ENCODE measurements at places on chromosomes 16 and 17.

DNA sequence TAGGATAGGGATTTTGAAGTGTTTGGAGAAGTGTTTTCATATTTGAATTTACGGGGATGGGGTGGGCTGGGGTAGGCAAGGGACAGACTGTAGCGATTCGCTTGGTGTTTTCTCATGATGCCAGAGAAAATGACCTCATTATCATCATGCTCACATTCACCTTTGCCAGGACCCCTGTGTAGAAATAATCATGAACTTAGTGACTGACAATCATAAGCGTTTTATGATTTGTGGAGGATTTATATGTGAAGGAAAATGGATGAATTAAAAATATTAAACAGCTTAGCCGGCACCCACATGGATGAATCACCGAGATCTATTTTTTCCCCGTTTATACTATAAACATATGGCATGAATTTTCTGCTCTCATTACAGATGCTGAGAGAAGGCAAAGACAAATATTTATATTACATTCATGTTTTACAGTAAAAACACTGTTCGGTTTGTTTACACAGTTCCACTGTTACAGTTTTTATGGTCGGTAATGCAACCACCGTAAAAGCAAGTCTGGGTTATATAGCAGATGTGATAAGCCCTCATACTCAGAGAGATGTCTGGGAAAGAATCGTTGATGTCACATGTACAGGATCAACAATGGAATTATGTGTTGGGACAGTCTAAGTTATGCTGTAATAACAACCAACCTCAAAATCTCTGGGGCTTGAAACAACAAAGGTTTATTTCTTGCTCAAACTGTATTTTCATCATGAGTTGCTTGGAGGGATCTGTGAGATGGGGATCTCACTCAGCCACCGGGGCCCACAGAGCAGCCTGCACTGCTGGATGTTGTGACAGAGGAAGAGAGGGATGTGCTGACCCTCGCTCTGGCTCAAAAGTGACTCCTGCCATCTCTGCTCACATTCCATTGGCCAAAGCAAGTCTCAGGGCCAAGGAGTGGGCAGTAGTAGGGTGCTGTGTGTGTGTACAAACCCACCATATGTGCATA is 85.1 kb downstream of the WWOX start:
- DNase-seq: no peak

GRCh38 chr16:4481526-4481925 is 5.3 kb downstream of the HMOX2 start:
- no peak for DNase-seq

DNA sequence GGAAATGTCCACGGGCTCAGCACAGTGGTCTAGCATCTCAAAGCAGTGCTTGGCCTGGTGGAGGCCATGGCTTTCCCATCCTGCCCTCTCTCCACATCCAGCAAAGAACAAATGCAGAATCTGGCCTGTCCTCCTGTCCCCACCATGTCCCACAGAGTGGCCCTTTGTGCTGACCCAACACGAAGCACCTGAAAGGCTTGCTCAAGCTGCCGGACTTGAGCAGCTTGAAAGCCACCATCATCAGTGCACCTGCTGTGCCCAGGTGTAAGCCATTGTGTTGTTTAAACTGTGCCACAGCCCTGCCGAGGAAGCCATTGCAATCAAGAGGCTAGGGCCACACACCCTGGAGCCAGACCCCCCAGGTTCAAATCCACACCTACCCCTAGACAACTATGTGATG is 115.5 kb downstream of the SOCS1 start:
- DNase-seq: no peak

GRCh38 chr16:79047337-79047736 is 553.2 kb downstream of the MAF start:
- no peak for DNase-seq

DNA sequence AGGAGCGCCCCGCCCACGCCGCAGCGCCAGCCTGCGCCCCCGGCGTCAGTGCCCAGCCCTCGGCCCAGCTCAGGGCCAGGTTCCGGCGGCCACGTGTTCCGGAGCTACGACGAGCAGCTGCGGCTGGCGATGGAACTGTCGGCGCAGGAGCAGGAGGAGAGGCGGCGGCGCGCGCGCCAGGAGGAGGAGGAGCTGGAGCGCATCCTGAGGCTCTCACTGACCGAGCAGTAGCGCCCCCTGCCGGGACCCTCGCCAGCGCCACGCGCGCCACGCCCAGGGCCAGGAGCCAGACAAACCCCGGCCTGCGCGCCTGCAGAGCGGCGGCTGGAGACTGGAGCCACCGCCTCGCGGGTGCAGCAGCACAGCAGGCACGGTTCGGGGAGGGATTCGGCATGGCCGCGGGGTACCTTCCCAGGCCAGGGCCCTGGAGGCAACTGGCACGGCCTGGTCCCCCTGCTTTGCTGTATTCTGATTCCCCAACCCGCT is 9.3 kb downstream of the CORO6 start:
- no peak for DNase-seq

DNA sequence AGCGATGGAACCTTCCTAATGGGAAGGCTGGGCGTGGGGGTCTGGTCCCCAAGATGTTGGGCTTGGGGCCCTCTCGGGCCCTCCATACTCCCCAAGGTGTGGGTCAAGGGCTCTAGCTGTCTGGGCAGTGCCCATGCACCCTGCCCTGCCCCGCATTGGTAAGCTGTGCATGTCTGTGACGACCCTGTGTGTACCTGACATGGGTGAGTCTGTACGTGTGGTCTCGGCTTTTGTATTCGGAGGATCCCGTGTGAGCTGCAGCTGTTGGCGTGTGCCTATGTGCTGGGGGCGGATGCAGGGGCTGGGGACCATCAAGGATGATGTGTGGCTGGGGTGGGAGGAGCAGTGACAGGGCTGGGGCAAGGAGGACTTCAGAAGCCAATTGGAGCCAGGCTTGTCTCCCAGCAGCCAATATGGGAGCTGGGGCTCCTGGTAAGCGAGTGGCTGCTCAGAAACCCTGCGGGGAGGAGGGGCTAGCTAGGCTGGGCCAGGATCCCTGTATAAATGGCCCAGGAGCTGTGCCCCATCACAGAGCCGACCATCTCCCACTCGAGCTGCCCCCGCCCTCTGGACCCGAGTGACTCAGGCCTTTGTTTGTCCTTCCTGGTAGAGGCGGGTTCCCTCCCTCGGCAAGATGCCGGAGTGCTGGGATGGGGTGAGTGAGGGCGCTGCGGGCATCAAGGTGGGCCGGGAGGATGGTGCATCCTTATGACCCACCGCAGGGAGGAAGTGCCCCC is at the start of gene NDRG4:
NDRG4 (plus strand) TSS at position 529 of the 737 bp plus-strand sequence; CDS start at position 635, 106 bp downstream.
- DNase-seq: no peak

DNA sequence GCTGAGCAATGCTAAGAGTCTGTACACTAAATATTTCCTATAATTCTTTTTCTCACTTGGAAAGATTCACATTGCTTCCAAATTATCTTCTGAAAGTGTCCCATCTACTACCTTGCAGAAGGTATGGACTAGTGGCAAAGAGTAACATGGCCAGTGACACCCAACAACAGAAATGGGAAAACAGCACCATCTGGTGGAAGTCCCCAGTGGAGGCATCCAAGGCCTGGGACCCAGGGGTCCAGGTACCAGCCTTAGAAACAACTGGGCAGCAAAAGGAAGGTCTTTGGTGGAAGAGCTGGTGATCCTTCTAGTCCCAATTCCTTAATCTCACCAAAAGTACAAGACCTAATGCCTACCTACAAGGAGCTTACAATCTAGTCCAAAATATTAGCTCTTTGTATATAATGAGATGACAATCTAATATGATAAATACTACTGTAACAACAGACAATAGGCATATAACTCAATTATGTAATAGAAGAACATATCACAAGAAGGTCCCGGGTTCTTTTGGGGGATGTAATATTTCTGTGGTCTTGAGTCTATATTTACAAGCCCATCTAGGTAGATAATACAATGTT is 55.3 kb downstream of the SKAP1 start:
- no peak for DNase-seq

DNA sequence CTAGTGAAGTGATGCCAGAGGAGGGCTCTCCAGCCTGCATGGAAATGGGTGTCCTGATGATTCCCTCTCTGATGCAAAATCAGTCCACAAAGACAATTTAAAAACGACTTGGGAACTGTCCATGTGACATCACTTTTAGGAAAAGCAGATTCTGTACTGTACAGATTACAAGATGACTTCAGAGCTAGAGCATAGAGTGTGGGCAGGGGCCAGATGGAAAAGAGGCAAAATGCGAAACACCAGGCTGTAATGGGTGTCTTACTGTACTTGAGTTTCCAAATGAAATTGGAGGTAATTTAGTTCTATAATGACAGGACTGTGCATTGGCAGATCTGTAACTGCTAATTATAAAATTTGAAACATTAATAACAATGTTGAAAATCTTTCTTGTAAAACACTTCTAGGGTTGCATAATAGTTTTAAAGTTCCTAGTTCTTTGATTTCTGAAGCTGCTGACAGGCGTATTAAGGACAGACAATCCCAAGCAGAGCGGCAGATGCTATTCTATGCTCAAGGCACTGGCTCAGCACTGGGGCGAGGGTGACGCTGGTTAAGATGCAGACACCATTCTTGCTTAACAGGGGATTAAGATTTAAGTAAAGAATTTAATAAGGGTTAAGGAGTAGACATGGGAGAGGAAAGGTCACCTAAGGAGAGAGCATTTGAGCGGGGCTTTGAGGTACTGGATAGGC is 29.6 kb downstream of the OGFOD1 start:
- DNase-seq: no peak

DNA sequence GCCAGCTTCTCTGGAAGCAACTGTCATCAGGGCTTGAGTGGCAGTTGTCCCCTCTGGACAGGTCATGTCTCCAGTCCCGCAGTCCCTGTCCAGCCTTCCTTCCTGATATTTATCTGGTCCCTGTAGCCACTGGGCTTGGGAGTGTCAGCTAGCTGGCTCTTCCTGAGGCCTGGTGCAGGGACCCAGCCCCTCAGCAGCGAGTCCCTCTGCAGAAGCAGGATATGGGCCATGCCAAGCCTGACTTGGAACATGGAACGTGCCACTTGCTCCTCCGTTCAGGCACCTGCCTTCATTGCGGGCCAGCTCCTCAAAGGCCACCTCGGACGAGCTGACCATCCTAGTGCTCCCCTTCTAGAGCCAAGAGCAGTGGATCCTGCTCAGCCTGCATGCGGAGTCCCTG is 26.3 kb downstream of the DRC3 start:
- no peak for DNase-seq

DNA sequence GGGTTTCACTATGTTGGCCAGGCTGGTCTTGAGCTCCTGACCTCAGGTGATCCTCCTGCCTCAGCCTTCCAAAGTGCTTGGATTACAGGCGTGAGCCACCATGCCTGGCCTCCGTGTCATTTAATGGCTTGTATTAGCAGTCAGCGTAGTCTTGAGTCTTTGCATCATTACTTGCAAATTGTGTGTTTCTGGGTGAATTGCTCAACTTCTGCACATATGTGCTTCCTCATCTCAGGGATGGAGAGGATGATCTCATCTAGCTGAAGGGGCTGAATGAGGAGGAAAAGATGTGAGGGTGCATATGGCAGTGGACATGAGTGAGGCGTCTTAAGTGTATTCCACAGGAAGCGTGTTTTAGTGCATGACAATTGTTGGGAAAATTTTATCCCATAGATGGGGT is 155.8 kb downstream of the SNX29 start:
- DNase-seq: no peak

GRCh38 chr16:878072-878784 is 77.7 kb upstream of the GNG13 start:
- DNase-seq: no peak

DNA sequence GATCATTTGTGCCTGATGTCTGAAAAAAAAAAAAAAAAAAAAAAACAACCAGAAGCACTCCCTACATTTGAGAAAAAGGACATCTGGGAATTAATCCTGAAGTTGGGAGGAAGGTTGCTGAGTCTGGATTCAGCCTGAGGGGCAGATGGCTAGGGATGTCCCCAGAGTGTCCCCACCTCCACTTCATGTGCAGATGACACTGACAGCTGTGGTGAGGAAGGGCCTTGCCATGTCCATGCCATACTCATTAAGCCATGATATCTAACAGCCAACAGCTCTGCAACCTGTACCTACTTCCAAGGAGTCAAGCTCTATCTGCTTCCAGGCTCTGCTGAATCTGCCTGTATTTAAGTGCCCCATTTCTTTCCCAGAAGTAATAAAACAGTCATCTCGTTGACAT is 356.0 kb downstream of the CA10 start:
- no peak for DNase-seq

DNA sequence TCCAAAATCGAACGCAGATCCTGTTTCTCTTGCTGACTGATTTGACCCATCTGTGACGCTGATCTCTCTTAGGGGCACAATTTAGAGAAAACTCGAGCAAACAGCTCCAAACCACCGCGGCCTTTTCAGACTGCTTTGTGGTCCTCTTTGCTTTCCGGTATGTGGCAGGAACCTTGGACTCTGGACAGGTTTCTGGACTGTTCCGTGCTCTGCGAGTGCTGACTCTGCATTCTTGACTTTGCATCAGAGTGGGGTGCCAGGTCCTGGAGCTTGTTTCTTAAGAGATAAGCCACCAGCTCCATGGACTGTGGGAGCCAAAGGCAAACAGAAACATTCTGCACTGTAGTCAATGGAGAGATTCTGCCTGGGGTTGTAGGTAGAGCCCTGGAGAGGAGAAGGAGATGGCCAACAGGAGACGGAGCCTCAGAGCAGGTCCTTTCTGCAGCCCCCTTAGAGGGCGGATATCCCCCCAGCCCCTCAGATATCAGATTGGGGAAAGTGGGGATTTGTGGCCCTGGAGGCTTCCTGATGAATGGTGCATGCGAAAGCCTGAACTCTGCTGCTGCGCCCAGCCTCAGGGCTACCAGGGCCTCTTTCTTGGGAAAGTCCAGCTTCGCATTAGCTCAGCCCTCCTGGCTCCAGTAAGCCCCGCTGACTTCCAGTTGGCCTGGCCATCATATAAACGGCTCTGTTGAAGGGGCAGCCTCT is 65.6 kb downstream of the WIPI1 start:
- DNase-seq: no peak

- no peak for DNase-seq
Measured at GRCh38 chr17:21279582-21279981, 4.9 kb upstream of the MAP2K3 start.

DNA sequence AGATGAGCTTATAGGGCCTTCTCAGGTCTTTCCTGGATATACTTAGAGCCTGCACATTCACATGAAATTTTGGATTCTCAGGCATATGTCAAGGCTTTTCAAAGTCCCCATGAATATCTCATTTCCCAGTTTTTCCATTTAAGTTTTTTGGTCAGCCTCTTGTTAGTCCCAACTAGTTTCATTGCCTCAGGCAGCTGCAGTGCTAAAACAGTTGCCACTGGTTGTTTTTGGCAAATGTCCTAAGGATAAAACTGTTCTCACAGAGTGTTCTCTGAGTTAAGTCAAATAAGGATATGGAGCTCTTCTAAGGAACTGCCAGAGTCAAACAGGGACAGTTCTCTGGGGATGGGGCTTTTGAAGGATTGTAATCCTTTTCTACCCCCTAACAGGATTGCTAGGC is 39.9 kb upstream of the ABCC11 start:
- DNase-seq: no peak

DNA sequence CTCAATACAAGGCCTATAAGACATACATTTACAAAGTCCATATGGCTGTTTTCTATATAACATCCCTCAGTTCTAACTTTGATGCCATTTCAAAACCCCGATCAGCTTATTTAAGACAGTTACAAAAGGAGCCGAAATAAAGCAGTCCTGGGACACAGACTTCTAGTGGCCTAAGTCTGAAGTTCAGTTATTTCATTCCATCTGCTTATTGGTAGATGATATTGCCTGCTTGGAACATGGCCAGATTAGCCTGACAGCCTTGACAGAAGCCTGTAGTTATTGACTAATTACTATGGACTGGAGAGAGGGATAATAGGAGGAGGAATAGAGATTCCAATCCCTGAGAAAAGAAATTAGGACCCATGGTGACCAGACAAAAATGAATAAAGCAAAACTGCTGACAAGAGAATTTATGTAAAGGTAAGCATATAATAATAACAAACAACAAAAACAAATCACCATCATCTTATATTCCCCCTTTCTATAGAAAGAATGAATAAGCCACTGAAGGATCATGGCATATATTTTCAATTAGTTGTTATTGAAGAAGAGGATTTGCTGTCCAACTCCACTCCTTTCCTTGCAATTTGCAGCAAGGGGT is 206.3 kb upstream of the TOM1L1 start:
- DNase-seq: no peak
